Activated T-helper 1 cell treated with Interleukin-2 at 50 U/mL for 16 hours (primary cell): ENCODE measurements at places on chromosomes 11 and 22.
A peak's percentile ranks its signal among the peaks of the same experiment; 100 is the strongest.

- DNase-seq, result no peak
These were observed 57.5 kb upstream of the SLC22A12 start for GRCh38 chr11:64533501-64533900.

DNA sequence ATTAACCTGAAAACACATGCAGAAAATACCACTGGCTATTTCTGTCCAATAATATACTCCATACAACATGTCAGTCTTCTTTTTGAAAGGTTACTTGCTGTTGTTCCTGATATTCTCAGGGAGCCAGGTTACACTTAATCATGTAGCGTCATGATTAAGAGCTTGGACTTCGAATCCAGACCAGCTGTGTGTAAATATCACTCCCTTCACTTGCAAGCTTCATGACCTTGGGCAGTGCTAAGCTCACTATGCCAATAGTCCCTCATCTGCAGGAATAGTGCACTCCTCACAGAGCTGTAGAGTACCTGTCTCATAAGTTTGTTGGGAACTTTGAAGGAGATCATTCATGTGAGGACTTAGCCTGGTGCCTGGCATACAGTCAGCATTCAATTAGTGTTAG, 1.9 kb downstream of the HTR3B start:
- no peak for DNase-seq

GRCh38 chr11:130773244-130773820, 142.9 kb downstream of the SNX19 start:
- no peak for DNase-seq

- no peak for DNase-seq
These were observed 134.4 kb downstream of the CSNK2A3 start for GRCh38 chr11:11218629-11218986.

- no peak for DNase-seq
These were observed 1.4 kb upstream of the CCT8L2 start for GRCh38 chr22:16594026-16594425.

- no peak for DNase-seq
These were observed 112.5 kb upstream of the ANO3 start for GRCh38 chr11:26219183-26220117.

DNA sequence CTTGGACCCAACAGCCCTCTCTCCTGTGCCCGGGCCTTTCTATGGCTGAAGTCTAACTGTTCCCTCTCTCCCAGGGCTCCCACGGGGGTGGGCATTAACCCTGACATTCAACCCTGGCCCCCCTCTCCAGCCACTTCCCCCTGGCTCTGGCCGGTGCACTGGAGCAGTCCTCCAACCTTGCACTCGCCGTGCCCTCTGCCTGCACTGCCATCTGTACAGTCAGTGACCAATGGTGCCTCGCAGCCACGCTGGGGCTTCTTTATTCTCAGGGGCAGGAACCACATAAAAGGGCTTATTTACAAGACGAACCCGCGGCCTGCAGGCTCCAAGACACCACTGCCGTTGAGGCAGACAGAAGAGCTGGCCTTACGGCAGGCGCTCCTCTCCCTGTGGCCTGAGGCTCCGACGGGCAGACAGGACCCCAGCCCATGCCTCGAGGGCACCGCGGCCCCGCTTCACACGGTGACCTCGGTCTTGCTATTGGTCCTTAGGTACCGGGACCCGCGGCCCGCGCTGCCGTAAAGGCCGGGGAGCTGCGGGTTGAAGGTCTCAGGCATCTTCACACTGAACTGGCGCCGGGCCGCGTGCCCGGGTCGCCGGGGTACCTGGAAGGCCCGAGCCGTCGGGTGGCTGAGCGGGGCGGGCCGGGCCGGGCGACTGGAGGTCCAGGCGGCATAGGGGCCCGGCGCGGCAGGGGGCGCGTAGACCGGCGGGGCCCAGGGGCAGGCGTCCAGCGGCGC, 5.4 kb downstream of the SHISA8 start:
- DNase-seq, result no peak

DNA sequence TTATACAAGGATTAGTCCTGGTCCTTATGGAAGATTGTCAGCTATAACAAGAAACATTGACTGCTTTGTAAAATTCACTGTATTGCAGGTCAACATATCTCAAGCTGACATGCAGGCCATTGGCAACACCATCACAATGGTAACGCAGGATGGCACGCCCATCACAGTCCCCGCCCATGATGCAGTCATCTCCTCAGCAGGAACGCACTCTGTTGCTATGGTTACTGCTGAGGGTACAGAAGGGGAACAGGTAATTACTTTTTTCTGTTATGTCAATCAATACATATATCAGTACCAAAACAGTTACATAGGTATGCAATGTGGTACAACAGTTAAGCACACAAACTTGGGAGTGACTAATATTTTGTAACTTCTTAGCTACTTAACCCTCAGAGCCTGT, 55.3 kb downstream of the ZNF143 start:
- no peak for DNase-seq

- DNase-seq, result no peak
These were observed 6.4 kb downstream of the RAPSN start for GRCh38 chr11:47442514-47442913.

DNA sequence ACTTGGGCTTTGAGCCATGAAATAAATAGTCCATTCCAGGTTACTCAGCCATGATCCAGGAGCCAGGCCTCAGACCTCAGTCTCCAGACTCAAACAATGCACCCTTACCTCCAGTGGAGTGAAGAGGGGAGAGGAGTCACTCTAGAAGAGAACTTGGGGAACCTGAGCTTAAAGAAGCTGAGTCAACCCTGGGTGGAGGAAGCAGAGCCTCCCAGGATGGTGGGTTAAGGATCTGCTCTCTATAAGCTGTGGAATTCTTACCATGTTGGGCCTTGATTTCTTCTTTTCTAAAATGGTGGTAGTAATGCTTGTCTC, 113.2 kb downstream of the NECTIN1 start:
- no peak for DNase-seq

DNA sequence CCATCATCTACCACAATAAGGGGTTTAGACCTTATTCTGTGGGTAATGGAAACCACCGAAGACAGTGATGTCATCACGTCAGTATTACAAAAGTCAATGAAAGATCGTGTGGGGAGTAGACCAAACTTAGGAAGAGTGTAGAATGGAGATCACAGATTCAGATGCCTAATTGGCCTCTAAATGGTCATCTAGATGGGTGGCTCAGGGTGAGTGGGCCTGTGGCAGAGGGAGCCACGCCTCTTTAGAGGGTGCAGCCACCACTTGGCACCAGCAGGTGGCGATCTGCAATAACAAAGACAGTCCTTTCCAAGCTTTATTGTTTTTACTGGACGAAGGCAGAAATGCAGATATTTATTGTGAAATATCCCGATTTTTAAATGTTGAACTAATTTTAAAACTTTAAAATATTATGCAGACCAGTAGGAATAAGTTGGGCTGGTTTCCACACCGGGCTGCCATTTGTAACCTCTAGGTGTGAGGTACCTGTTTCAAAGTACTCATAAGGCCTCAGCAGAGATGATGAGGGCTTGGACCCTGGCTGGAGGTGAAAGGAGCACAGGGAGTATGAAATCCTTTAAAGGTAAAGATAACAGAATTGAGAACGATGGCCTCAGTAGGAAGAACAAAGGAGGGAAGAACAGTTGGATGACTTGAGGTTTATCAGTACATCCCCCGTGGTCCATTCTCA, 222.0 kb downstream of the DBX1 start:
- DNase-seq, result no peak

- no peak for DNase-seq
These were observed 219.5 kb downstream of the SOX6 start for GRCh38 chr11:16136792-16137390.

DNA sequence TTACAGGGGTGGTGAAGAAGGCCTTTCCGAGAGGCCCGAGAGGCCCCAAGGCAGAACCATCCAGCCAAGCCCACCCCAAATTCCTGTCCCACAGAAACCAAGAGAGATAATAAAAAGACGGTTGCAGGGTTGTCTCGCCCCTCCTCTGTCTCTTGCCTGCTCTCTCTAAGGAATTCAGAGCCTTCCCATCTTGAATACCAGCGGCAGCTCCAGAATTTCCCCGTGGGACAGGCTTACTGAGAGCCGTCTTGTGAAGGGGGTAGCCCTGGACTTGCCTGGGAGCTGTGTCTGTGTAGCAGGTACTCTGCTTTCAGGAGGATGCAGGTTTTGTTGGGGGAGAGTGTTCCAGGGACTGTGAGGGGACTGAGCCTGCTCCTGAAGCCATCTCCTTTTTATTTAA, 9.6 kb upstream of the EIF3D start:
- DNase-seq, result no peak

GRCh38 chr22:34946339-34946985, 119.5 kb upstream of the ISX start:
- no peak for DNase-seq

- no peak for DNase-seq
These were observed 5.0 kb downstream of the VSTM5 start for GRCh38 chr11:93845181-93846092.

GRCh38 chr22:44186737-44187136, 6.0 kb downstream of the PARVG start:
- no peak for DNase-seq

DNA sequence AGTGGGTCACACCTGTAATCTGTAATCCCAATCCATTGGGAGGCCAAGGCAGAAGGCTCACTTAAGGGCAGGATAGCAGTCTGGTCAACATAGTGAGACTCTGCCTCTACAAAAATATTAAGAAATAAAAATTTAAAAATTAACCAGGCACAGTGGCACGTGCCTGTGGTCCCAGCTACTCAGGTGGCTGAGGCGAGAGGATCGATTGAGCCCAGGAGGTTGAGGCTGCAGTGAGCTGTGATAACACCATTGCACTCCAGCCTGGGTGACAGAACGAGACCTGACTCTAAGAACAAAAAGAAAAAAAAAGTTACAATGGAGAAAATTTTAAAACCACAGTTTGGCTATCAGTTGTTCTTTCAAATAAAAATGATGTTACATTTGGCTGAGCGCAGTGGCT, 13.4 kb upstream of the SYNGR1 start:
- DNase-seq, result no peak

GRCh38 chr11:10573556-10573955, 5.1 kb upstream of the LYVE1 start:
- DNase-seq, result no peak

DNA sequence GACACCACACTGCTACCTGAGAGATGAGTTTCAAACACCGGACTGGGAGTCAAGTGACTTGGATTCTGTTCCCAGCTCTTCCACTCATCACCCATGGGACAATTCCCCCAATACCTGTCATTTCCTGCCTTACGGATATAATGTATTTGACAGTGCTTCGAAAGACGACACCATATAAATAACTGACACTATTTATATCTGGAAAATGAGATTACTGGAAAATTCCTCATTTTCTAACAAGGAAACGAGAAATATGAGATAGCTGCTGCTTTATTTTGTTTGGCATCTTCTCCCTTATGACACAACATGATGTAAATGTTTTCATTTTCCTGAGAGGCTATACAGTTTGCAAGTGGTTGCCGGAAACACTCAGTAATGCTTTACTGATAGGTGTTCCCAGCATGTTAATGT, 8.6 kb downstream of the HSCB start:
- no peak for DNase-seq

DNA sequence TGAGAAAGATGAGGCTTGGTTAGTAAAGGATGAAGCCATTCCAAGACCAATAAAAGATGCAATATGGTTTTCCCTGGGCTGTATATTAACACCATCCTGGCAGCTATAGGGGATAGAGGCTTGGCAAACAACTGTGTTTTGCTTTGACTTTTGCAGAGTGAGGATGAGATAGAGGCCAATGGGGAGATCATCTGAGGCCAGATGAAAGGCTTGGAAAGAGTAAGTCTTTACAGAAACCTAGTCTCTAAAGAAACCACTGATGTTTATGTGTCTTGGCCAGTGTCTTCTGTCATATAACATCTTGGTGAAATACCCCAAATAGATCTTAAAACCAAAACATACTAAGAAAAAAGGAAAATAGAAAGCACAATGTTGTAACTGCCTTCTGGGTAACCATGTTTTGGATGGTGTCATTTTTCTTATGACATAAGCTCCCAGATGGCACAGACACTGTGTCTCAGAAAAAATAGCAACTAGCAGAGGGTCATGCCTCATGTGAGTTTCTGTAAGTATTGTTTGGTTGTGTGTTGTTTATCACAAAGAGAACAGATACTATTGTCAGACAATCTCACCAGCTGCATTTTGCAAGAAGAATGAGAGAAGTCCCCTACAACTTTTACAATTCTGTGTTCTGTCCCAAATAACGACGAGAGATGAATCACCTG, 305.4 kb downstream of the ST3GAL4 start:
- DNase-seq, result no peak

- no peak for DNase-seq
These were observed 3.1 kb downstream of the PPP2R1B start for GRCh38 chr11:111762981-111763643.

DNA sequence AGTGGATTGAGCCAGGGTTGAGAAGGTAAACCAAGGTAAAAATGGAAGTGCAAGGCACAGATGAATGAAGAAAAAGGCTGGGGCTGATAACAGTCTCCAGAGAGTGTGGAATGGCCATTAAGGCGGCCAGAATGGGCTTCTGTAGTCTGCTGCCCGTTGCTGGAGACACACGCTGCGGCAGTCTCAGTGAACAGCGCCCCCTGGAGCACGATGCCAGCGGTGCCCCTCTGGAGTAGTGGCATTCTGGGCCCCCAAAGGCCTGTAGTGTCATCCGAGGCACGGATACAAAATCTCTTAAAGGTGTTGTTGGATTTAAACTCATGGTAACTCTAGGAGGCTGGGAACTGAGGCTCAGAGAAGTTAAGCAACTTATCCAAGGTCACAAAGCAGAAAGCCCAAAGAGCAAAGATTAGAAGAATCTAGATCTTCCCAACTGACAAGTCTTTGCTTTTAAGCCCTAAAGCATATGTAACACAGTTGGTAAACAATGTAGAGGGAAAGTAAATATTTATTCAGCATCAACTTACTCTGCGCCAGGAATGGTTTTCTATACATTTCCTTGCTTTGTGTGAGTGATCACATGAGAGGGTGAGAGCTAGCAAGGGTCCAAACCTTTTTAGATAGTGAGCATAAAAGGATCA, 18.2 kb downstream of the KCNJ1 start:
- peak; percentile 41 for DNase-seq

DNA sequence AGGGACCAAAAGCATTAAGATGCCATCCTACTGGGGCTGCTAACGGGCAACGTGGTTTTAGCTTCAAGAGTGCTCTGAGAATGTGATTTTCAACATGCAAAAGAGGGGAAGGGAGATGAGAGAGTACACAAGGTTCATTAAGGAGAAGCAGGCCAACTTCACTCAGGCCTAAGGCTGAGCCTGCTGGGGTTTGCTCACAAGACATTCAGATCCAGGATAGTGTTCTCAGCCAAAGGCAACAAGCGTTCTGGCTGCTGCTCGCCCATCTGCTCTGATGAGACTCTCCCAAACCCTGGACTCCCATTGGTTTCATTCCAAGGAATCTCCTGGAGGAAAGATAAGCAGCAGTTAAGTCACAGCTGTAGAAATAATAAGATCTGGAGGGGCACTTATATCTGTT, 23.6 kb upstream of the UPB1 start:
- DNase-seq, result no peak
